ENCODE measurements at places on chromosomes 1 and 21.

GRCh38 chr1:228935855-228936727 lies 200.8 kb downstream of the RHOU start:
- DNase-seq = no peak

- DNase-seq = no peak
These were observed 6.3 kb upstream of the KYAT3 start for GRCh38 chr1:88998716-88999115.

- DNase-seq = no peak
These were observed 19.7 kb downstream of the COG2 start for GRCh38 chr1:230661976-230662375.

DNA sequence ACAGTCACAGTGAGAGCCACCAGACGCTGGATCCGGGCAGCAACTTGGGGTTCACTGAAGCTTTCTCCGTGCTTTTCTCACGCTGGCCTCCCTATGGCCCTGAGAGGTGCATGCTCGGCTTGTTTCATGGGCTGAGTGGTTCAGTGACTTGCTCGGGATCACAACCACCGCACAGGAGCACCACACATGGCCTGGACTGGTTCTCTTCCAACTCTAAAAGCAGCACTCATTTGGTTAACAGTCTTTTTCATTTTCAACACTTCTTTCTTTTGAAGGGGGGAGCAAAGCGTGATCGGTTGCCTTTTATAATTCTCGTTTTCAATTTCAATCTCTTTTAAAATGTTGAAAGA lies 26.2 kb downstream of the UBIAD1 start:
- DNase-seq = no peak

- peak; percentile 97 for DNase-seq
These were observed 26.6 kb downstream of the AK4 start for GRCh38 chr1:65174585-65174984.

DNA sequence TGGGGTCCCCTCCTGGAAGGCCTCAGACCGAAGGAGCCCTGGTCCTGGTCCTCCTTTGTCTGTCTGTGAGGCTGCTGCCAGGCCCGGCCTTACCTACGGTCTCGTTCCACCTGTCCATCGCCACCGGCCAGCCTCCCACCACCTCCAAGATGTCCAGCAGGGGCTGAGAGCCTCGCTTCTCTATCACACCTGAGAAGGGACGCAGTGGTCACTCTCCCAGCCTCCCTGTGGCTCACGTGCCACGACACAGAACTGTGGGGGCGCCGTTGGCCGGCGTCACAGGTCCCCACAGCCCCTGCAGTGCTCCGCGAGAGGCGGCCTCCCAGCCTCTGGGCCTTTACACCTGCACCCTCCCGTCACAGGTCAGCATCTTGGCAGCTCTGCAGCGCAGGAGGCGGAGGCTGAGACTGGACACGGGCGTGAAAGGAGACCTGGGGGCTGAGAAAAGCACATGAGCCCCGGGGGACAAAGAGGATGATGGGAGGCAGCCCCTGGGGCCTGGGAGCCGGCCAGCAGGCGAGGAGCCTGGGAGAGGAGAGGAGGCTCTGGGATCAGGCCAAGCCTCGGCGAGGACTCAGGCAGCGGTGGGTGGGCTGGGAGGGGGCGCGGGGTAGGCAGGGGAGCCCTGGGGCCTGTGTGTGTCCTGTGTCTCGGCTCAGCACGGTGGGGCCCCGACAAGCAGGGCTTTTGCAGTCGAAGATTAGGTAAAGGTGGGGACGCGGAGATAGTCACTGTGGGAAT lies 20.5 kb downstream of the PRXL2B start:
- no peak for DNase-seq

DNA sequence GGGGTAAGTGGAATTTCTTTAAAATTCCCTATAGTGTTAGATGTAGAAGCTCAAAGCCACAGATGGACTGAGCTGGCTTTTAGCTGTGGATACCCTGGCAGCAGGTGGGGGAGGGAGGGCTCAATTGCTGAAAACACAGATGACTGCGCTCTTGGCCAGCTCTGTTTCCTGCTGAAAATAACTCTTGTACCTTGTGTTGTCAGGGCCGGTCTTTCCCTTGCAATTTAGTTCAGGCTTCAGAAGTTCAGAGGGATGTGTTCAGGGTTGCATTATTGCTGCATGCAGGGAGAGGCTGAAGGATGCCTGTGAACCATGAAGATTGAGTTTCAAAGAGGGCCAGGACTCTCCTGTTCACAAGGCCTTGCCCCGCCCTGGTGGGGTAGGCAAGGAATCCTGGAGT lies 58.1 kb upstream of the GCLM start:
- no peak for DNase-seq

GRCh38 chr1:97989094-97989680 lies 68.4 kb upstream of the DPYD start:
- DNase-seq = no peak

DNA sequence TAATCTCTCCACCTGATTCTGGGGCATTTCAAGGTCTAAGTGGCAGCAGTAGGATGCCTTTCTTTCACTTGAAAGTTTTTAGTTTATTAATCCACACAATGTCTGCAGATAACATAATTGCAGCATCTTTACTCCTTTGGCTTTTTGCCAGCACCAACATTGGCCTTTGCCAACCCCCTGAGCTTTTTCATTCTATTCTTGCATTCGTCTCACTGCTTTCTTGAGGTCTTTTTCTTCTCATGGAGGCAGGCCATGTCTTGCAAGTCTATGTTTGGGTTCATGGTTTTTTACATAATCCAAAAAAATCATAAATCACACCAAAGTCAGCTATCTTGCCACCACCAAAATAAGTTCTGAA lies 30.4 kb upstream of the COG2 start:
- DNase-seq = no peak

DNA sequence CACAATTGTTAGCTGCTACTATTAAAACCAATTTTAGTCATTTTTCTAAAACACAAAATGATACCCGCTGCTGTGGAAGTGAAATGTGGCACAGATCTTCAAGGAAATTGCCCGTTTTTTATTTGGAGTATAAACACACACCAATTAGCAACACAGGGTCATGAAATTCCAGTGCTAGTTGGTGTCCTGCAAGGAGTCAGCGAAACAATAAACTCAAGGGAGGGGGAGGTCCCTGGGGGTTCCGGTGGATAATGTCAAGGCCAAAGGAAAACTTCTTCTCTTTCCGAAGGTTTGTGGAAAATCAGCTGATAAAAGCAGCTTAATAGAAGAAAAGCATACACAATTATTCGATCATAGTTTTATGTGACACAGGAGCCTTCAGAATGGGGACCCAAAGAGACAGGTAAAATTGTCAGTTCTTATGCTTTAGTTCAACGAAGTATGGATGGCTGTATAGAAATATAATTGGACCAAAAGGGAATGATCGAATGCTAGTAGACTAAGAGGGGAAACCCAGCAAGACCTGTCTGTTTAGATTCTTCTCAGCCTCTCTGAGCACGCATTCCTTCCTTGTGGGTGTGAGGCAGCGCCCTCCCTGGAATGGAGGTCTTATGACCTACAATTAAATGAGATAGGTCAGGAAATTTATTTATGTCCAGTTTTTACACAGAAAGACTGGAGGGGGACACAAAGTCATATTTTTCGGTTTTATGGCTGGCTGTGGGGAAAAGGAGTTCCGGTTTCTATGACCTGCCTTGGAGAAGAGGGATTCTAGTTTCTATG lies 65.9 kb downstream of the KCNK1 start:
- DNase-seq = no peak

GRCh38 chr1:182122256-182122912 lies 60.9 kb upstream of the ZNF648 start:
- no peak for DNase-seq

DNA sequence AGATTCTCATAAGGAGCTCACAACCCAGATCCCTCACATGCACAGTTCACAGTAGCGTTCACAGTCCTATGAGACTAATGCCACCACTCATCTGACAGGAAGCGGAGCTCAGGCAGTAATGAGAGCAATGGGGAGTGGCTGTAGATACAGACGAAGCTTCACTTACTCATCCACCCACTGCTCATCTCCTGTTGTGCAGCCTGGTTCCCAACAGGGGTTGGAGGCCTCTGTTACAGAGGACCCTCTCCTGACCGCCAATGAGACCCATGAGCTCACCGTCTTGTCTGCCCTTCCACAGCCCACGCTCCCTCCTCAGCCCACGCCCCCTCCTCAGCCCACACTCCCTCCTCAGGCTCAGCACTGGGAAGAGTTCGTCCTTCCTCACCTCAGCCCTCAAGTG lies 39.6 kb downstream of the RSPH1 start:
- DNase-seq = no peak

GRCh38 chr1:169325117-169325516 lies 42.5 kb downstream of the NME7 start:
- DNase-seq = no peak

DNA sequence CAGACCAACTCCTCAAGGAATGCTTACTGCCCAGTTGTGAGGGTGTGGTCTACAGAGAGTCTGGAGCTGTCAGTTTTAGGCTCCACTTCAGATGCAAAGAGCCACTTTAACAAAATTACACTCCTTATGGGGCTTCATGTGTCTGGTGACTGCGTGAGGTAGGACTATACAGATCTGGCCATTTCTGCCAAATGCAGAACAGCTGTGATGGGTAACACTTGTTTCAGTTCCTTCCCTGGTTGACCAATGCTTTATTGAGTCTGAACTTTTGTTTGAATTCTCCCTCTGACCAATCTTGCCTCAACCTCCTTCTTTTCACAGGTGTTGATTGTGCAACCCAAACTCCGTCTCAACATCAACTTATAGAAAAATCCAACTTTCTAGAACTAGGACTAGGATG lies 181.2 kb downstream of the OMA1 start:
- no peak for DNase-seq

DNA sequence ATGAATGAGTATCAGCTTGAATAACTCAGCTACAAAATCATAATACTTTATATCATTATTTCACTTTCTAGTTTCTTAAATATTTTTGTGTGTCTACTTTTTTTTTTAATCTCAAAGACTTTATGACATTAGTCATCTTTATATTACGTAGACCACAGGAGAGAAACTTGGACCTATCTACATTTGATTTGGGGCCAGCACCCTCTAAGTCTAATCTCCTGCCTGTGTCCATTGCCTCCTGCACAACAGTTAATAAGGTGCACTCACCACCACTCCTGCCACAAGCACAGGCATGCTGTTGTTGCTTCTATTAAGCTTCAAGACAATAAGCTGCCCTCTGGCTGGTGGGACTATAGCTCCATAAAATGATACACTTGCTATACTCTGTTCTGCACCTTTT lies 70.4 kb downstream of the DIRAS3 start:
- no peak for DNase-seq

GRCh38 chr1:106061586-106062495 lies 994.6 kb upstream of the PRMT6 start:
- DNase-seq = no peak

- DNase-seq = no peak
These were observed 26.2 kb upstream of the PADI4 start for GRCh38 chr1:17281775-17282181.

GRCh38 chr1:199907361-199907760 lies 120.1 kb upstream of the NR5A2 start:
- no peak for DNase-seq

DNA sequence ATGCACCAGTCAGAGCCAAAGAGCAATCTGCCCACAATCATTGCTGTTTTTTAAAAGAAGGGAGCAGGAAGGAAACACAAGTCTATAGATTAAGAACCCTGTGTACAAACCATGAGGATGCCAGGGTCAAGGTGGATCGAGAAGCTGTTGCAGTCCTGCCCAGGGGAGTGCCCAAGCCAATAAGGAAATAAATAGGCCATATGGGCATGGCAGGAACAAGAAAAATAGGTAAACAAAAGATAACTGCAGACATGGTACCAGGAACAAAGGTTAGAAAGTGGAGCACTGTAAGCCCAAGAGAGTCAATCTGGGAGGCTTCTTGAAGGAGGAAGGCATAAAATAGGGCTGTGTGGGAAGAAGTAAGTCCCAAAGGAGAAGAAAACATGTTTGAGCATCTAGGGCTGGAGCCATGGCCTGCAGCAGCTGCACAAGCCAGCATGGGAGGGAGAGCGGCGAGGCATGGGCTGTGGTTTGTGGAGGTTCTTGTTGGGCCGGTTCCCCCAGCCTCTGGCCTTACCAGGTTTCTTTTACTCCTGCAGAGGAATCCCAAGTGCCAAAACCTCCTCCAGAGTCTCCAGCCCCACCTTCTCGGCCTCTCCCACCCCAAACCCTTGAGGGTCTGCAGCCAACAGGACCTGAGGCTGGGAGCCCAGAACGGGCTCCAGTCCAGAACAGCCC lies 13.6 kb downstream of the INAVA start:
- DNase-seq = no peak
